Activated T-cell treated with anti-CD3 and anti-CD28 coated beads, Interleukin-2, amount 50 U/mL, for 72 hours (primary cell): ENCODE measurements at places on chromosomes 16 and 17. TPM values are rescaled to one million over a fixed set of nuclear protein-coding genes. Genes with fewer than 3 reads are reported as not detected.

CACNG4 gene
- not detected for total RNA-seq

FOXN1 gene
- not detected for total RNA-seq

CCL13 gene
- not detected for total RNA-seq

HLF gene
- total RNA-seq, result 23.9 TPM

SCNN1G gene
- not detected for total RNA-seq

- peaks cover 17% of the 10 kb centered on the region for H3K4me1 ChIP-seq
- DNase-seq, result no peak
- no peaks in the 10 kb centered on the region for H3K27me3 ChIP-seq
- H3K36me3 ChIP-seq, result no peaks in the 10 kb centered on the region
Measured at GRCh38 chr17:10724546-10725195, 5.2 kb downstream of the TMEM220 start.

DNA sequence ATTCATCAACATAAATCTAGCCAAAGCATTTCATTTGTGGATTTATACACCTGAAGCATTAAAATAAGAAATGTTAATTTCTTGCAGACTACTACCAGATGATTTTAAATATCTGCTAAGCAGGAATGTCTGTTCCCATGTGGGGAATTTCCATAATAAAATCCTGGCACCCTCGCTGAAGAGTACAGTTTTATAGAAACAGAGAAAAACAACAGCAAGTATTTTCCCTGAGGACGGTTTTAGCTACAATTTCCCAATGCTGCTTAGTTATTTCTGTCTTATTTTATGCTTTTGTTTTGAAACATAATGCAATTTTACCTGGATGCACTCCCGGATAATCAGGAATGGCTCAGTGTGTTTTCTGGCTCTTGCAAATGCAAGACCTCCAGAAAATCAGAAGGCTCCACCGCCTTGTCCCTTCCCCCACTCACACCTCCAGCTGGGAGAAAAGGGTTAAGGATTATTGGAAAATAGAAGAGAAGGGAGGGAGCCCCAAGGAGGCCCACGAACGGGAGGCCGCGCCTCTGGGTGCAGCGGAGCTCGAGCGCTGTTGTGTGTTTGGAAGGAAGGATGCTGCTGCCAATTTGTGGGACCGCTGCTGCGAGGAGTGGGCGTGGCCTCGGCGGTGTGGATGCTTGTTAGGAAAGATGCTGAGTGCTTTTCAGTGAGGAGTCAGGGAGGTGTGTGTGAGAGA is at the start of gene CNTNAP4:
Gene CNTNAP4 (plus strand): TSS at position 657 of the 694 bp plus-strand sequence. CDS start 262 bp downstream, outside the sequence.
- DNase-seq, result no peak
- H3K4me1 ChIP-seq, result no peaks in the 10 kb centered on the region
- no peak within 1 kb of the TSS for H3K27ac ChIP-seq
- peaks cover 12% of the 10 kb centered on the region for H3K27me3 ChIP-seq
- H3K4me3 ChIP-seq, result no peak within 1 kb of the TSS

DNA sequence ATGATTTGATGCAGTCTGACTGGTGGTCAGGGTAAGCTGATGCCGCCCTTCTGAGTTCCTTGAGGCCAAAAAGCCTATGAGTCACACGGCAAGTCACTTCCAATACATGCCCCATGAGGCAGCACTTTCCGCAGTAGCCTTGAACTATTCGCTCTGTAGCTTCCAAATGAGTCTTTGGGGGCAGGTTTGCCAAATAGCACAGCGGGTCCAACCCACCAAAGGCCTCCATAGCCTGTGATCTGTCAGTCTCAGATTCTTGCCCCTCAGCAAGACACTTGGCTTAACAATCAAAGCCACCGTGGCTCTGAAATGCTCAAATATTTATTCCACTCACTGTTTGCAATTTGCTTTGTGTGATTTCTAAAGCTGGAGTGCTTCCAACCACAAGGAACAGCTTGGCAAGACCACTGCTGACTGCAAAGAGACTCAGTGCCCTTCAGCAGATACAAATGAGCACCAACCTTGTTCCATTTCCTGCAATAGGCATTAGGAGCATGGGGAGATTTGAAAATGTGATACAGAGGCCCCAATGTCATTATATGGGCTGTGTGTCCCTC is 45.4 kb downstream of the CLEC19A start:
- H3K27me3 ChIP-seq, result no peaks in the 10 kb centered on the region
- no peak overlapping the region for H3K27ac ChIP-seq
- DNase-seq, result no peak
- H3K36me3 ChIP-seq, result no peaks in the 10 kb centered on the region

DNA sequence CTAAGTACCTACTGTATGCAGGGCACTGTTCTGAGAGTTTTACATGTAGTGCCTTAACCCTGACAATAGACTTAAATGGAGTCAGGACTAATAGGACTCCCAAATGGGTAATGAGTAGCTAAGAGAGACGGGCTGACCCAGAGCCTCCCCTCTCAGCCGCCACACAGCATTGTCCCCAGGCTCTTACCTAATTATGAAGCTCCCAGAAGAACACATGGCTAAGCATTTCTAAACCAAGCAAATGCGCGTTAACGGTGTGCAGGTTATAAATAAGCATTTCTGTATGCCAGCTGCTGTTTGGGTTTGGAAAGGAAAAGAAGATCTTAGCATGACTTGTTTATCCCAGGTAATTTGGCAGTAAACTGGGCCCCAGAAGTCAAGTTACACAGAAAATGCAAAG is 14.3 kb downstream of the KATNIP start:
- H3K27ac ChIP-seq, result no peak overlapping the region
- no peaks in the 10 kb centered on the region for H3K36me3 ChIP-seq
- DNase-seq, result no peak
- peaks cover 4% of the 10 kb centered on the region for H3K4me1 ChIP-seq
- no peaks in the 10 kb centered on the region for H3K27me3 ChIP-seq
- H3K4me3 ChIP-seq, result no peak overlapping the region

DNA sequence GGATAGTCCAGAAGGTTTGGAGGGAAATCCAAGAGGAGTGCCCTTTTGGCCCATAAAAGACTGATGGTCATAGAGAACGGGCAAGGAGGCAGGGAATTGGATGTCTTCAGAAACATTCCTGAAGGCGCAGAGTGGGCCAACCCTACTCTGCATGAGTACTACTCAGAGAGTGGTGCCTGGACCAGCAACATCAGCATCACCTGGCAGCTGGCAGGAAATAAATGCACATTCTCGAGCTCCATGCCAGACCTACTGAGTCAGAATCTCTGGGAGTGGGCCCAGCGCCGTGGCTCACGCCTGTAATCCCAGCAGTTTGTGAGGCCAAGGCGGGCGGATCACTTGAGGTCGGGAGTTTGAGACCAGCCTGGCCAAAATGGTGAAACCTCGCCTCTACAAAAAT is 27.1 kb upstream of the SLC39A11 start:
- no peaks in the 10 kb centered on the region for H3K4me1 ChIP-seq
- no peak for DNase-seq
- H3K36me3 ChIP-seq, result no peaks in the 10 kb centered on the region
- no peak overlapping the region for H3K27ac ChIP-seq
- peaks cover 9% of the 10 kb centered on the region for H3K27me3 ChIP-seq

GRCh38 chr17:50052241-50052796 is 3.6 kb upstream of the ITGA3 start:
- H3K27me3 ChIP-seq, result no peaks in the 10 kb centered on the region
- H3K4me3 ChIP-seq, result no peak overlapping the region
- H3K4me1 ChIP-seq, result peaks cover 61% of the 10 kb centered on the region
- H3K36me3 ChIP-seq, result no peaks in the 10 kb centered on the region

- H3K4me3 ChIP-seq, result no peak overlapping the region
- no peaks in the 10 kb centered on the region for H3K27me3 ChIP-seq
- DNase-seq, result no peak
- no peak overlapping the region for H3K27ac ChIP-seq
- H3K4me1 ChIP-seq, result peaks cover 25% of the 10 kb centered on the region
Measured at GRCh38 chr17:45325810-45326209, 9.0 kb upstream of the MAP3K14 start.

DNA sequence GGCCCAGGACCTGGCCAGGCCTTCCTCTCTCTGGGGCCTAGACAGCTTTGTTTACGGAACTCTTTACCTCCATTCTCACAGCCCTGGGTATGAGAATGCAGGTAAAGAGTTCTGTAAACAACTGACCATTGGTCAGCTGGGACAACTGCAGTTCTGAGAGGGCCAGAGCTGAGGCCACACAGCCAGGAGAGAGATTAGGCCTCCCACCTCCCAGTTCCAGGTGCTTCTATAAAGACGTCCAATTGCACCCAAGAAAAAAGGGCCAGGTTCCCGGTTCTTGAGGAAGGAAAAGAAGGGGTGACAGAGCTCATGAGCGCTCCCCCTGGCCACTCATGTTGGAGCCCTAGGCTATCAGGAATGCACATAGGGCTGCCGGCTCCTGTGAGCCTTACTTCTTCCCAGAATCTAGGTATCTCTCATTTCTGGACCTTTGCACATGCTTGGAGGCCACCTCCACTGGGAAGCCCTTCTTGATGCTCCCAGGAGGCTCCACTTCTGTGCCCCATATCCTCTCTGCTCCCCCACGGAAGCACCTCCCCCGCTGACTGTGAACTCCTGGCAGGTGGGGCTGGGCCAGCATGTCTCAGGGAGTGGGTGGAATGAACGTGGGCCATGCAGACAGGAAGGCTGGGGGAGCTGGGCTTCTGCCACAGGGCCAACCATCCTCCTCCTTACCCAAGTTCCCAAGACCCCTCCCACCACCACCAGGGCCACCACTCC is 13.1 kb downstream of the CNGB1 start:
- no peaks in the 10 kb centered on the region for H3K4me1 ChIP-seq
- H3K4me3 ChIP-seq, result no peak overlapping the region
- no peak overlapping the region for H3K27ac ChIP-seq
- H3K36me3 ChIP-seq, result no peaks in the 10 kb centered on the region
- H3K27me3 ChIP-seq, result no peaks in the 10 kb centered on the region
- no peak for DNase-seq

DNA sequence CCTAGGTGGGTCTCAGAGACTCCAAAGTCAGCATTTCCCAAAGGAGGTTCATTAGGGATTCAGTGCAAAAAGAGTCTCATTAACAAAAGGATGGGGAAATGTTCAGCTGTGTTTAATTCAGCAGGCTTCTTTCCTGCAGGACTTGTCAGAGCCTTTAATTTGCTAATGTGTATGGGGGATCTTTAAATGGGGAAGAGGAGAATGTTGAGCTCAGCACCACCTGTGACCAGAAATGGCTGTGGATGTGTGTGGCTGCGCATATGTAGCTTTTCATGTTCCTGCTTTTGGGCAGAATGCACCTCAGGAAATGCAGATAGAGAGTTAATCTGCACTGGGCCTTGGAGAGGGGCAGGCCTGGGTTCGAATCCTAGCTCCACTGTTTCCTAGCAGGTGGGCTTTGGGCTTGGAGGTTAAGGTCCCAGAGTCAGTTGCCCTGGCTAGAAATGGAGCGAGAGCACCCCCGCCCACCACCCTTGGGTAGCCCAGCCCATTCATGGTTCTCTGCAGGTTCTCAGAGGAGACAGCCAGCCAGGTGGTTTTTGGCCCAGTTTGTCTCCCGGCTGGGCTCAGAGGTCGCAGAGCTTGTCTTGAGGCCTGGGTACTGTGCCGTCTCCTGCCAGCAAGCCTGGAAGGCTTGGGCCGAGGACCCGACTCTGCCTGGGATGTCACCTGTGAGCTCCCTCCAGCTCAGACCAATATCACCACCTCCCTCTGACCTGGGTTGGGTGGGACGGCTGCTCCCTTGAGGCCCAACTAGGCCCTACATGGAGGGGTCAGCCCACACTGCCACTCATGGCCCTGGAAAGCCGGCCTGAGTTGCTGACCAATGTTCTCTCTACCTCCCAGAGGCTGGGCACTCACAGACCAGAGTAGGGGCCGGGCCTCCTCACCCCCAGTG is 9.3 kb downstream of the ADCY7 start:
- H3K4me3 ChIP-seq, result peak overlapping the region; percentile 96
- H3K27ac ChIP-seq, result peak overlapping the region; percentile 99
- peaks cover 9% of the 10 kb centered on the region for H3K36me3 ChIP-seq
- no peak for DNase-seq
- H3K4me1 ChIP-seq, result peaks cover 95% of the 10 kb centered on the region

GRCh38 chr17:57569853-57570252 is 175.2 kb downstream of the CCDC182 start:
- H3K36me3 ChIP-seq, result no peaks in the 10 kb centered on the region
- no peak for DNase-seq
- H3K27me3 ChIP-seq, result no peaks in the 10 kb centered on the region
- H3K4me1 ChIP-seq, result no peaks in the 10 kb centered on the region

DNA sequence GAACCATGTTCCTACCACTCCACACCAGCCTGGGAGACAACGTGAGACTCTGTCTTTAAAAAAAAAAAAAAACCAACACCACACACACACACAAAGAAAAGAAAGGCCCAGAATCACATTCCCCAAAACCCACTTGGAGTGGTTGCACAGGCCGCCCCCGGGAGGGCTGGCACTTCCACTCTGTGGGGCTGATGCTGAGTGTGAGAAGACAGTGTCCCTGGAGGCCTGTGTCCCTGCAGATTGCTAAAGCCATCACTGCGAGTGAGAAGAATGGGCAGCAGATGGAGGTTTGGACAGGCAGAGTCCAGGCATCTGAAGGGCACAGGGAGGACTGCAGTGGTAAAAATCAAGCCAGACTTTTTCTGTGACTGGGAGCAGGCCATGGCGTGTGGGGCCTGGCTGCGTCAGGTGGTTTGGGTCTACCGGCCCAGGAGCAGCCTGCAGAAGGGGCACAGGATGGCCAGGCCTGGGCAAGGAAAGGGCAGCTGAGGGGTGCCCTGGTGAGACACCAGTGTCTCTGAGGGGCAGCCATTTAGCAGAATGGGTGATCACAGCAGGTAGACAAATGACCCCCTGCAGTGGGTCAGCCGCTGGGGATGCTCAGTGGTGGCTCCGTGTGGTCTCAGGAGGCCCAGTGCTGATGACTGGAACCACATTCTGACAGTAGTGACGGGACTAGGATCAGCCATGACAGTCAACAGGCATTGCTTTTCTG is 13.1 kb downstream of the CTRB2 start:
- no peak overlapping the region for H3K4me3 ChIP-seq
- peaks cover 29% of the 10 kb centered on the region for H3K27me3 ChIP-seq
- DNase-seq, result no peak
- H3K4me1 ChIP-seq, result no peaks in the 10 kb centered on the region
- H3K27ac ChIP-seq, result no peak overlapping the region

GRCh38 chr16:81376880-81377279 is 62.1 kb downstream of the GAN start:
- no peak overlapping the region for H3K4me3 ChIP-seq
- H3K27me3 ChIP-seq, result no peaks in the 10 kb centered on the region
- peaks cover 11% of the 10 kb centered on the region for H3K4me1 ChIP-seq
- DNase-seq, result peak; percentile 37
- no peak overlapping the region for H3K27ac ChIP-seq
